ENCODE measurements at places on chromosomes 1 and 21. TPM values are rescaled to one million over a fixed set of nuclear protein-coding genes. Genes with fewer than 3 reads are reported as not detected.

C1QA gene
- 24.1 TPM for total RNA-seq

SYPL2 gene
- total RNA-seq, result 5.3 TPM

FAM151A gene
- not detected for total RNA-seq

SMCP gene
- total RNA-seq, result not detected

IGSF9 gene
- total RNA-seq, result 63.3 TPM

OR2T1 gene
- total RNA-seq, result not detected

All from camera-type eye (tissue), 1 donor.